ENCODE measurements at places on chromosomes 12 and 14. TPM values are rescaled to one million over a fixed set of nuclear protein-coding genes. Genes with fewer than 3 reads are reported as not detected.

The ERP27 gene
- 0.20 TPM for polyA plus RNA-seq

The DPY19L2 gene
- polyA plus RNA-seq = 171 TPM

The KRT77 gene
- not detected for polyA plus RNA-seq

DNA sequence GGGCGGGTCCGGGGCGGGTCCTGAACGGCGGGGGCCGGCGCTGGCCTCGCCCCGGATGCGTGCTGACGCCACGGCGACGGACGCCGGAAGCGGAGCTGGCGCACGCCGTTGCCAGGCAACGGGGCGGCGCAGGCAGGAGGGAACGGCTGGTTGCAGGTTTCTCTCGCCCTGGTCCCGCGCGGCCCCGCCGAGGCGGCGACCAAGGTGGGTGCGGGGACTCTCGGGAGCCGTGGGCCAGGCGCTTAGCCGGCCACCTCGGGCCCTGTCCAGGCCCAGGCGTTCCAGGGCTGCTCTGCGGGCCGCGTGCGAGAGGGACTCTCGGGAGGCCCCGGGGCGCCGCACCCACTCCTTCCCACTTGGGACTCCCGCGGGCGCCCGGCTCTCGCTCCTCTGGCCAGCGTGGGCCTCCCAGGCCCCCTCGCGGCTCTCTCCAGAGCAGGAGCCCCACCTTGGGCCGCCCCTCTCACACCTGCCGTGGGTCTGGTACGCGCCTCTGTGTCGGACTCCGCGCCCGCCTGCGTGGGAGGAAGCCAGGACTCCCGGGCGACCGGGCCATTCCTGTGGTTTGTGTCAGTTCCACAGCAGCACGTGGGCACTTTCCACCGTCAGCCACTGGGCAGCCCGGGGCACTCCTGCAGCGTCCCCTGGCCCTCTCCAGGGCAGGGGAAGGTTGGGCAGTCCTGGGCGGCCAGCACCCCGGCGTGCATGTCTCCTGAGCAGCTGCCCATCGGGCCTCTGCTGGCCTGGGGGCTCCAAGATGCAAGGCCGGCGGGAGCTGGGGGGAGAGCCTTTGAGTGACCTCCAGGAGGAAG is at the start of gene CLBA1:
Gene CLBA1 (plus strand): TSS at position 114 of the 812 bp plus-strand sequence. CDS start 644 bp downstream, at position 758.
- DNase-seq = peak; percentile 92

DNA sequence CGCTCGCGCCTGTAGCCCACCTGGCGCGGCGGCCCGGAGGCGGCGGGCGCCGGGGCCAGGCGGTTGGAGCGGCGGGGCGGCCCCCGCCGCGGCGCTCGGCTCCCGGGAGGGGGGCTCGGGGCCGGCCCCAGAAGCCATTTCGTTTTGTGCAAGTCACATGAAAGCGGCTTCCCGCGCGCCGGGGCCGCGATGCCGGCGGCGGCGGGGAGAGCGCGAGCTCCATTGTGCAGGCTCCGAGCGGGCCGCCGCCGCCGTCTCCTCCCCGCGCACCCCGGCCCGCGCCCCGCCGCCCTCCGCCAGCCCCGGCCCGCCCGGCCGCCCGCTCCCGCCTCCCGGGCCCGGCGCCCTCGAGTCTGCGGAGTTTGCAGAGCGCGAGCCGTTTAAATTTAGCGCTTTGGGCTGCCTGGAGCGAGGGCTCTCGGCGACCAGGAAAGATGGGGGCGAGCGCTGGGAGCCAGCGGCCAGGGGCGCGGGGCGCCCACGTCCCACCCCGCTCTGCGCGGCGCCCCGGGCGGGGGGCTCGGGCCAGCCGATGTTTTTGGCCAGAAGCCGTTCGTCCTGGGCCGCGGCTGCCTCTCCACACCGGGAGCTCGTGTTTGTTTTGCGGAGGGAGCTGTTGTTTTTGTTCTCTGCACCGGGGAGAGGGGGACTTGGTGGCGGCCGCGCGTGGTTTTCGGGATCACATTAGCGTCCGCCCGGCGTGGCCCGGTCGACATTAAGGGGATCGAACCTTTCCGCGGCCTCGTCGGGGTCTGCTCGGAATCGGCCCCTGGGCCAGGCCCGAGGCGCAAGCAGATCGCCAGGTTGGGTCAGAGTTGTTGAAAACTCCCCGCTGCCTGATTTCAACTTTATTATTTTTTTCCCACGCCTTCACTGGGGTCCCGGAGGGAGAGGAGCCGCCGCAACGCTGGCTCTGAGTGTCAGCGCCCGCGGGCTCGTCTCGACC is 982 bp downstream of the BCL7A start:
- no peak for DNase-seq

GRCh38 chr12:91667694-91668093 is 478.0 kb downstream of the BTG1 start:
- no peak for DNase-seq

The CD163 gene
- polyA plus RNA-seq = 36.7 TPM

DNA sequence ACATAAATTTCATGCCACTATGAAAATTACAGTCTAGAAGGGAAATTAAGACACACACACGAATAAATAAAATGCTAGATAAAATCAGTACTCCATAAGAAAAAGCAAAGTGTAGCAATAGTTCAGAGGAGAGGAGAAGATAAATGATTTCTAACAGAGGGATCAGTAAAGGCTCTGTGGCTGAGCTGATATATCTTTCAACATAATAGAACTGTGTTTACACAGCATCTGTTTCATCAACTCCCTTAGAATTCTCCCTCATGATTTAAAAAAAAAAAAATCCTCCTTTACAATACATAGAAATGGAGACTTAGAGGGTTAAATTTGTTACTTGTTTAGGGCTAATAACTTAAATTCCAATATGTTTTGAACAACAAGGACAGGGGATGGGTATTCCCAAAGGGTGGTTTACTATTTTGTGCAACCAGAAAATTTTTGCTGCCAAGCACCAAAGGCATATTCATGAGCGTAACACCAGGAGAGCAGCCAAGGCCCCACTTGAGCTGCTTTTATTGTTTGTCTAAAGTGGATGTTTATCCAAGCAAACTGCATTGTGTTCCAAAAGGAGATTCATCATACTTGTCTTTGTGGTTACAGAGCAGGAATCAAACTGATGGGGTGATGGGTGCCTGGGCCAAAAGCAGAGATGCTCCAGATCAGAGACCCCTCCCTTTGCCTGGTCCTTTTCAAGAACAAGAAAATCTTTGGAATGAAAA is 162.7 kb downstream of the BMP4 start:
- no peak for DNase-seq

GRCh38 chr14:54512393-54512792 is 2.7 kb downstream of the CGRRF1 start:
- DNase-seq = no peak

GRCh38 chr12:104724992-104725585 is 233.0 kb downstream of the SLC41A2 start:
- no peak for DNase-seq

DNA sequence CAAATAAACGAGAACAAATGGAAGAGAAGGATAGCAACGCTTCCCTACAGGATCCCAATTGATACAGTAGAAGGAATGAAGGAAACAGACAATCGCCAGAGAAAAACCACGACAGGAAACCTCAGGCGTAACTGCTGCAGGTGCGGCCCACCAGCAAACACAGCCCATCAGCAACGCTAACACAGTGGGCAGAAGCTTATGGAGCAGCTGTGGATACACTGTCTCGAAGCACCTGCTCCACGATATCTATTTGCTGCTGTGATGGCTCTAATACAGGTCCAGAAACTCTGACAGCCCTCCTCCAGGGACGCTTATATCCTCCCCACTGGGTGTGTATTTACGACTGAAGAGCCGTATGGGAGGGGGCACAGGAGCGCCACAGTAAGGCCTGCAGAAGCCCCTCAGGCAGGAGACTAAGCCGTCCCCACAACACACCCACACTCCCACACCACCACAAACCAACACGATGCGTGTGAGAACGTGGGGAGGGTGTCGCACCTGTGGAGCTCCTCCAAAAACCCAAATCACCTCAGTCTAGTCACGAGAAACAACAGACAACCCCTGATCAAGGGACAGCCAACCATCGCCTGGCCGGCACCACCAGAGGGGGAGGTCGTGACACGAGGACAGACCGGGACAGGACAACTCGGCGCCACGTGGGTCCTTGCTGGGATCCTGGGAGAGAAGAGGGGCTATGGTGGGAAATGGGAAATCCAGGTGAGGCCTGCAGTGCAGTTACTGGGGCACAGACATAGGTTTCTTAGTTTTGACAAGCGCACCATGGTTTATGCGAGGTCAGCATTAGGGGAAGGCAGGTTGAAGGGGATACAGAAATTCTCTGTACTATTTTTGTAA is 24.0 kb downstream of the POLE start:
- no peak for DNase-seq

GRCh38 chr14:77043177-77043983 is 14.9 kb upstream of the IRF2BPL start:
- DNase-seq = no peak

DNA sequence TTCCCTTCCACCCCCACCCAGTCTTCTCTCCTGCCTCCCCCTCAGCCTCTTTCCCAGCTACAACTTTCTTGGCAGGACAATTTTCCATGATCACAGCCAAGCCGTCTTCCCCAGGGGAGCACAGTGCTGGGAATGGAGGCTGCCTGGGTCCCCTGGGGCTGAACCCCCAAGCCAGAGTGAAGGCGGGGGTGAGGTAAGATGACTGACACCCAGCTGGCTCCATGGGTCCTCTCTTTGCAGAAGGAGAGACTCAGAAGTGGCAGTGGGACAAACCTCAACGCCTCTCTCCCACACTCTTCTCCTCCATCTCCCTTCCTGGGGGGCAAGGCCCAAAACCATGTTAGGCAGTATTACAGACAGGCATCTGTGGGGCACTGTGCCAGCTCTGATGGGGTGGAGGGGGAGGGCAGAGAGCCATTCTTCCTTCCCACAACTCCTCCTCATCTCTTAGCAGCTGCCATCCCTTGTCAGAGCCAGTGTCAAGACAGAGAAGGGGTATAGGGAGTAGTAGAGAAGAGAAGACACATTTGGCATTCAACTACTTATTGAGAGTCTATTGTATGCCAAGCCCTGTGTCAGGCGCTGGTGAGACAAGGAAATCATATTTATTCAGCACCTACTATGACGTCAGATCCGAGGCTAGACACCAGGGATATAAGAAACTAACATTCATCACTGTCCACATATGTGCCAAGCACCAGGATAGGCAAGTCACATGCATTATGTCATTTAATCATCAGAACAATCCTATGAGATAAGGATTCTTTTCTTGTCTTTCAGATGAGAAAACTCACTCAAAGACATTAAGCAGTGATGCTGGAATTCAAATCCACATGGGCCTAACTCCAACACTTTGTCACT is 3.6 kb downstream of the ITGA7 start:
- DNase-seq = peak; percentile 53

DNA sequence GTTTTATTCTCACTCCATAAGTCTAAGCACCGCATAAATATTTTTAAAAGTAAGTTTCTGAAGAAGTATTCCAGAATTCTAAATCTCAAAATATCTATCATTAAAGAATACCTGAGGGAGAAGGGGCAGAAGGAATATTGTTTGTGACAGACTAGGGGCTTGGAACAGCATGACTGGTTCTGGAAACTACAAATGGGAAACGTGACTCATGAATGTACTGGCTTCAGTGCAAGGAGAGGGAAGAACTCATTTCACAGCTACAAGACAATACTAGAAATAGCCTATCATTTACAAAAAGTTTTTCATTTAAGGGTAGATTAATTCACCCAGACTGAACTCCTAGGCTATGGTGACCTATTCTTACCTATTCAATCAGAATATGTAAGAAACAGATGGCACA is 121.3 kb downstream of the SLC25A21 start:
- DNase-seq = no peak

GRCh38 chr12:28486521-28486920 is 296.3 kb downstream of the CCDC91 start:
- DNase-seq = no peak

- DNase-seq = no peak
These were observed 22.3 kb upstream of the MED13L start for GRCh38 chr12:116299665-116300328.

GRCh38 chr14:69093631-69094421 is 59.1 kb downstream of the DCAF5 start:
- DNase-seq = no peak

The OR4K1 gene
- not detected for polyA plus RNA-seq

DNA sequence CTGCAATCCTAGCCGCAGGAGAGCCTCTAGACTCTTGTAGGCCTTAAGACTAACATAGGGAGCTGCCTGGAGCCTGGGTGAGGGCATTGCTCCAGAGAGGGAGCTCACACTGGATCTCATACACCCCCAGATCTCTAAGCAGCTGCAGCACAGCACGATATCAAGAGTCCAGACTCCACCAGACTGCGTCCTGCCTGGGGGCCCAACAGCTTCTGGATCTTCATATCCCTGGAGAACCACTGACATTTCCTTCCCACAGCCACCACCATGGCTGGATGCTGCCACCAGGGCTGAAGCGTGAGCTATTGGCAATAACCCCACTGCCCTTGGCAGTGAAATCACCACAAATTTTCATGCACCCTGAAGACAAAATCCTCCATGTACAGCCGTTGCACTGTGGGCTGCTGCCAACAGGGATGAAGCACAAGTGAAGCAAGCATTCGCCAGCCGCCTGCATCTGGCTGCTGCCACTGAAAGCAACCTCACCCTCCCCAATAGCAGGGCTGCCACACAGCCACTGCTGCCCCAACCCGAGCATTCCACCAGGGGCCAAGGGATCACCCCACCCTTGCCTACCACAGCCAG is 28.2 kb downstream of the CACNA2D4 start:
- no peak for DNase-seq

- no peak for DNase-seq
These were observed 217.6 kb downstream of the EFCAB11 start for GRCh38 chr14:89736881-89737280.

GRCh38 chr14:21840765-21841164 is 167.1 kb upstream of the OR4E1 start:
- no peak for DNase-seq

The ADGRD1 gene
- polyA plus RNA-seq = 35.0 TPM

The LMO3 gene
- 1.5 TPM for polyA plus RNA-seq

- DNase-seq = no peak
These were observed 41.0 kb downstream of the GSC start for GRCh38 chr14:94728950-94729349.

The C12orf50 gene
- polyA plus RNA-seq = not detected

- DNase-seq = peak; percentile 62
These were observed 63.2 kb downstream of the TESC start for GRCh38 chr12:117036046-117036445.

- DNase-seq = peak; percentile 46
These were observed at the start of gene DIO2 for GRCh38 chr14:80211153-80212022. DIO2 (minus strand) TSS chr14:80211504; CDS start chr14:80211472, 32 bp downstream.

- DNase-seq = no peak
These were observed 101.9 kb downstream of the NPAS3 start for GRCh38 chr14:33040372-33041140.

GRCh38 chr14:37060496-37061260 is 111.7 kb downstream of the SLC25A21 start:
- no peak for DNase-seq

All from heart right ventricle (tissue), 16 donors.